ENCODE measurements at places on chromosomes 1 and 21.

GRCh38 chr1:84376000-84376910, 22.0 kb upstream of the DNASE2B start:
- no peak for DNase-seq

GRCh38 chr1:150748878-150749719, 16.5 kb downstream of the CTSS start:
- DNase-seq: no peak

- no peak for DNase-seq
These were observed 918 bp upstream of the JTB start for GRCh38 chr1:153978274-153978909.

DNA sequence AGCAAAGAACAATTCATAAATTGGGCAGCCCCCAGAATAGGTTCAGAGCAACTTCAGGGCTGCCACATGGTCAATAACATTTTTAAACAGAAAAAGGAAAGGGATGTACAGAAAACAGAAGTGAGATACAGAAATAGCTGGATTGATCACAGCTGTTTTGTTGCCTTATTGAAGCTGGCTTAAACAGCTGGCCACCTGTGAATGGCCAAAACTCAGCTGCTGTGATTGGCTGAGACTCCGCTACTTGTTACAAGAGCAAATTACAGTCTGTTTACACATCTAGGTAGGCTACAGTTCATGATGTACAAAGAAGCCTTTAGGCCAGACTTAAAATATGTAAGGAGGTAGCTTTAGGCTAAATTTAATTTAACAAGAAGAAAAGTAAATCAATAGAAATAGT, 11.6 kb upstream of the IFNAR1 start:
- no peak for DNase-seq

DNA sequence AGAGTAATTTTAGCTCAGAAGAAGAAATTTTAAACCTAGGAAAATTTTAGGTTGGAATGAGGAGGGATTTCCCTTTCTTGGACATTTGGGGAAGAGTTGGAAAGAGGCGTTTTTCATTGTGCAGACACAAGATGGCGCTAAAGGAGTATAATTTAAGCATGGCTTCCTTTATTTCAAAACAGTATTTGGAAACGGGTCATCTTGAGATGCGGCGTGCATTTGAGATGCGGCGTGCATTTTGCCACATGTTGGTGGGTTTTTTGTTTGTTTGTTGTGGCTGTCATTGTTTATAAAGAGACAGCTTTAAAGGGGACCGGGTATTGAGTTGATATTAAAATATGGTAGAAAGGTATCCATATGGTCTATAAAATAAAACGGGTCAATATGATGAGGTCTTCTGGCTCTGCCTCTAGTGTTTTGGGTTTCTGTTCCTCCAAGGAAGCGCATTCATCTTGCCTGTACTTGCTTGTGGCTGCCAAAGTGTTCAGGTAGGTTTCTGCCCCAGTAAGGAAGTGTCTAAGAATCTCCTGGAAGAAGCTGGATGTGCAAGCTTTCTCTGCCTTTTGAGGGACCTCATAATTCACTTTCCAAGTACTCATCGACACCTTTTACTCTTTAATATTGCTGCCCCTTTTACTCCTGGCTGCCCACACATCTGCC, 210.3 kb downstream of the SLC35F3 start:
- peak; percentile 24 for DNase-seq

DNA sequence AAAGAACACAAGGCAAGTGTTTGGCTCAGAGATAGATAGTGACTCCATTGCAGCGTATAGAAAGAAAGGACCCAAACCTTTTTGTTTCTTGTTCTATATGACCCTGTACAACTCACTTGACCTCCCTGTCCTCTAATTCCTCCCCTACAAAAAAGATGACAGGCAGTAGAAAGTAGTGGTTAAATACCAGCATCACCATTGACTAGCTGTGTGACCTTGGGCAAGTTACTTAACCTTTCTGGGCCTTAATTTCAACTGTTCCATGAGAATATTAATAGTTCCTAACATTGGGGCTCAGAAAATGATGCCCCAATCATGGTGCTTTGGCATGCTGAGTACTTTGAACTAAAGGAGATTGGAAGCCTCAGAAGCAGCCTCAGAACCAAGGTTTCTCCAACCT, 46.7 kb upstream of the MAN1A2 start:
- DNase-seq: no peak

DNA sequence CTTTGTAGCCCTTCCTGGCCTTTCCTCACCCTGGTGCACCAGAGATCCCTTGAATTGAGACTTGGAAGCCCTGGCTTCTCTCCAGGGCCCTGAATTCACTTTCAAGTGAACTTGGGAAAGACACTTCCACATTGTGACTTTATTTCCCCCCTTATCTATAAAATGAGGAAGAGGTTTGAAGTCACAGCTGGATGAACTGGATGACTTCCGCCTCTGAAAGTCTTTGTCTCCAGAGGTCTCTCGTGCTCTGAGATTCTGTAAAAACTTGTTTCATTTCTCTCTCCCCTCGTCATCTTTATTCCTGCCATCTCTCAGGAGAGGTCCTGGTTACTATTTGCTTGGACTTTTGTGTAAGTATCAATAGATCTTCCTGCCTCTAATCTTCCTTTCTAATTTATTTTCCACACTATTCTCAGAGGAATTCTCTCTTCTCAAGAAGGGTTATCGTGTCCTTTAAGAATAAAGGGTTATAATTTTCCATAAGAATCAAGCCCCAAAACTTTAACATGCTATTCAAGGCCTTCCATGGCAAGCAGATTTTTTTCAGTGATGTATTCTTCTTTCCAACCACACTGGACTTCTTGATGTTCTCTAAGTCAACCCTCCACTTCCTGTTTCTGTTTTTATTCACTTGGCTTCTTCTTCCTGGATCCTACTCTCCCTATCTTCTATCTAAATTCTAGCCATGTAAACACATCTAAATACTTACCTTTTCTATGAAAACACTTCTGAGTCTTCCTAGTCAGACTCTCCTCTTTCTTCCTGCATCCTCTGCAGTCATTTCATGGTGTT, 6.5 kb upstream of the RPTN start:
- DNase-seq: no peak

DNA sequence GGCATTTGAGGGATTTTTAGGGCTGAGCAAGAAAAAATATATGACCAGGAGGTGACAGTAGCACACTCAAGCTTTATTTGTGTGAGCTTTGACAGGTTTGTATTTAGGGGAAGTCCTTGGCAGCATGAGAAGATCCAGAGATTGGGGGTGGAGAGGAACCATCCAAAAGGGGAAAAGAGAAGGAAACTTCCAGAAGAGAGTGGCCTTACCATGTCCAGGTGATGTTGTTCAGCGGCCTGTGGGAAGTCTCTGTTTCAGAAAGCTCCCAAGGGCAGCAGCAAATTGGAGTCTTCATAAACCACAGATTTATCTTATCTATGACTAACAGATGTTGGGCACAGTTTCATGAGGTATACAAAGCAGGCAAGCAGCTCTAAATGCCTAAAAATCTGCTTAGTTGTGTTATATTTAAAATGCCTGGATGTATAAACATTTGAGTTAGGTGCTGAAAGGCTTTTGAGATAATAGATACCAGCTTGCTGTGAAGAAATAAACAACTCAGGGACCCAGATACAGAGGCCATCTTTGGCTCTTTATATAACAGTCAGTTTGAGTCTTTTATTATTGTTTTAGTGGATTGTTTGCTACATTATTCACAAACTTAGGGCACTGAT, 21.2 kb upstream of the ADAR start:
- DNase-seq: no peak

GRCh38 chr1:1304331-1305299, 3.1 kb downstream of the ACAP3 start:
- no peak for DNase-seq

Data from NCI-H748 treated with DMSO at 0.1 percent for 48 hours (cell line).